ENCODE measurements at places on chromosomes 7 and 10. TPM values are rescaled to one million over a fixed set of nuclear protein-coding genes. Genes with fewer than 3 reads are reported as not detected.

DNA sequence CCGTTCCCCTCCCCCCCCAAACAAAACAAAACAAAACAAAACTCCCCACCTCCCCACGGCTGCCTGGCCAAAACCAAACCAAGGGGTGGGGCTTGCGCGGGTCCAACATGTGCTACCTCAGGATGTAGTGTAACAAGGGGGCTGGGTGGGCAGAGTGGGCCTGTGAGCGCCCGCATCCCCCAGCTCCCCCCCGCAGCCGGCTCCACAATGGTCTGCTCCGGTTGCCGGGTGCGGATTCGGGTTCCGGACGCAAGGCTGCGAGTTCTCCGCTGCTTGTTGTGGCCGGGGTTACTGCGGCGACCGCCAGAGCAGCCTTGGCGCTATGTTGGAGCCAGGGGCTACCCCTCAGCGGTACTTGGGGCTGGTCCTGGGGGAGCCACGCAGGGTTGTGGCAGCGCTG lies 4.9 kb downstream of the C10orf143 start:
- H3K4me1 ChIP-seq, result peaks cover 17% of the 10 kb centered on the region
- no peaks in the 10 kb centered on the region for H3K27me3 ChIP-seq
- H3K4me3 ChIP-seq, result no peak overlapping the region
- H3K27ac ChIP-seq, result no peak overlapping the region
- H3K36me3 ChIP-seq, result no peaks in the 10 kb centered on the region
- no peak for DNase-seq

- H3K27me3 ChIP-seq, result no peaks in the 10 kb centered on the region
- H3K4me1 ChIP-seq, result no peaks in the 10 kb centered on the region
- H3K27ac ChIP-seq, result no peak overlapping the region
- DNase-seq, result no peak
- no peak overlapping the region for H3K4me3 ChIP-seq
Observed at GRCh38 chr7:32223071-32223650, 153.0 kb upstream of the PDE1C start.

DNA sequence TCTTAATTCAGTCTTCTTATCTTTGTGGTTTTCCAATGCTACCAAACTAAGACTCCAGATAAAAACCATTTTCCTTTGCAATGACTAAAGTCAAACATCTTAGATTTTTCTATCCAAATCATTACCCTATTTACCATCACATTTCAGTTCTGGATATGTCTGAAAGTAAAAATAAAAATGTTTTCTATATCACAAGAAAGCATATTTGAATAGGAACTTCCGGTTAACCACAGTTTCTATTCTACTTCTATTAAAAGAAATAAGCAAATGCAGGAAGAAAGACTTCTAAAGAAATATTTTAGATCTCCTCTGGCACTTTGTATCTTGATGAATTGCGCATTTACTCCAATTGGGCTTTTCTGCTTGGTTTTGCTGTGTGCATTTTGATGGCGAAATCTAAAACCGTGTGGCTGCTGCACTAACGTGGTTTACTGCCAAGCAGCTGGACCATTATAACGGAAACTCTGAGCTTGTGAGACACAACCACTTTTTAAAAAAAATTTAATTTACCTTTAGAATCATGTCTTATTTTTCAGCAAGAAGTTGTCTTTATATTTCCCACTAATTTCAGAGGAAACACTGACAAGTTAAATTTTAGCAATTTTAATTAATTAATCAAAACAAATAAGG lies 146.1 kb downstream of the VPS50 start:
- H3K4me1 ChIP-seq, result no peaks in the 10 kb centered on the region
- H3K27me3 ChIP-seq, result peaks cover 11% of the 10 kb centered on the region
- DNase-seq, result no peak
- no peak overlapping the region for H3K4me3 ChIP-seq

DNA sequence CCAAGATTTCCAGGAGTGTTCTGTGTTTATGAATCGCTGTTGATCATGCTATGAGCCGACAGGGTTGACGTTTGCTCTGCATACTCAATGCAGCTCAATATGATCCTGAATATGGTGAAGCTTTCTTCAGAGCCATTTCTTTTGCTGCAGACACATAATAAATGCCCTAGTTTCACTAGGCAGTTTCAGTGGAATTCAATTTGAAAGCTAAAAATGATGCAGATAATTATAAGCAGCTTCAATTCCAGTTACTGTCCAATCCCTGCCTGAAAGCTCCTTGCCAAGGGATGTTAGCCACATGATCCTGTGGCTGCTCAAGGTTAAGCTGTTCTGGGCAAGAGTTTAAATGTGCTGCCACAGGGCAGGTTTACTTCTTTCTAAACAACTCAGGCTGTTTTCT lies 805.6 kb downstream of the NRG3 start:
- no peak for DNase-seq
- H3K27ac ChIP-seq, result no peak overlapping the region
- H3K4me1 ChIP-seq, result no peaks in the 10 kb centered on the region
- no peaks in the 10 kb centered on the region for H3K36me3 ChIP-seq

- no peak overlapping the region for H3K4me3 ChIP-seq
- H3K4me1 ChIP-seq, result peaks cover 6% of the 10 kb centered on the region
- H3K27me3 ChIP-seq, result peaks cover 9% of the 10 kb centered on the region
- H3K36me3 ChIP-seq, result peaks cover 6% of the 10 kb centered on the region
- no peak overlapping the region for H3K27ac ChIP-seq
Observed at GRCh38 chr7:46651070-46651469, 730.0 kb upstream of the IGFBP3 start.

The CADPS2 gene
- total RNA-seq, result not detected

The KCTD7 gene
- 11.2 TPM for total RNA-seq

The AOAH gene
- not detected for total RNA-seq

Data from HFFc6 (cell line).